ENCODE measurements at places on chromosomes 1 and 21.

- no peak for DNase-seq
Observed at GRCh38 chr1:56092684-56093570, 486.4 kb downstream of the PLPP3 start.

DNA sequence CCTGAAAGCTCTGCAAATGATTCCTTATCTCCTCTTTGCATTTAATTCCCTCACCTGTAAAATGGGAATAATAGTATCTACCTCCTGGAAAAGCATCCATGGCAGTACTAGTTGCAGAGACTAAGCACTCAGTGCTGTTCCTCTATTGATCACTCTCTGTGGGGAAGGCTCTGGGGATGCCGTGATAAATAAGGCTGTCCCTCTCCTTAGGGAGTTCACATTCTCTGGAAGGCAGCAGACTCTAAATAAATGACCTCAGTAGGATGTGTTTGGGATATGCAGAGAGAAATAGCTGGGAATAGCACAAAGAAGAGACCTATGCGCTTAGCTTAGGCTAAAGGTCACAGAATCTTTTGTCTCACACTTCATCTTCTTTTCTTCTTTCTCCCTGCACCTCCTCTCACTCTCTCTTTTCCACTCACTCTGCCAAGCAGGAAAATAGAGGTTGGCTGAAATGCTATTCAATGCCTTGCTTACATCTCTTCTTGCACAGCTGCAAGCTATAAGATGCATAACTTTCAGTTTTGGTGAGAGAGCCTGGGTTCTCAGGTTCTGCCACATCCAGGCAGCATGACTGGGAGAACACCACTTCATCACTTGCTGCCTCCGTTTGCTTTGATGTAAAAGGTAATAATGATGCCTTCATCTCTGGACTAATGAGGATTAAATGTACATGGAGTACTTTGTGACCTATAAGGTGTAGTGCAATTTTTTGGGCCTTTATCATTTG, 101.5 kb downstream of the LMX1A start:
- no peak for DNase-seq

- peak; percentile 85 for DNase-seq
Observed at GRCh38 chr21:31580866-31581276, 78.6 kb upstream of the SOD1 start.

- no peak for DNase-seq
Observed at GRCh38 chr1:207910591-207911354, at the start of gene CD34. Gene CD34, minus strand, starts transcription at chr1:207911125. Its CDS starts 45 bp downstream, at chr1:207911080.

GRCh38 chr1:10059342-10059718, 26.6 kb downstream of the UBE4B start:
- DNase-seq: no peak

GRCh38 chr1:115665319-115666096, 23.7 kb downstream of the VANGL1 start:
- DNase-seq: no peak

DNA sequence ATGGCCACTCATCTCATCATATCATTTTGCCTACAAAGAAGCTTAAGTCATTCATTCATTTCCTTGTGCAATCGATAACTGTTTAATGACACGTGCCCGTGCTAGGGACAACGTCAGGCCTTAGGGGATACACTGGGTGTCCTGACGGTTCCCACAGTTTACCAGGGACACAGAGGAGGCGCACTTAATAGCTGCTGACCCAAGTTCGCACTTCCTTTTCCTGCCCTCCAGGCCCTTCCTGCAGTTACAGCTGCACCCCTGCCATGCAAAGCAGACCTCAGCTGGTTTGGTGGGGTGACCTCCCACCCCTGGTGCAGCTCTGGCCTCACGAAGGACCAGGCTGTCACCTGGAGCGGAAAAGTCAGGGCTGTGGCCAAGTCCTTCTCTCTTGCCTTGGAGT, 4.2 kb downstream of the SPATA21 start:
- DNase-seq: no peak

DNA sequence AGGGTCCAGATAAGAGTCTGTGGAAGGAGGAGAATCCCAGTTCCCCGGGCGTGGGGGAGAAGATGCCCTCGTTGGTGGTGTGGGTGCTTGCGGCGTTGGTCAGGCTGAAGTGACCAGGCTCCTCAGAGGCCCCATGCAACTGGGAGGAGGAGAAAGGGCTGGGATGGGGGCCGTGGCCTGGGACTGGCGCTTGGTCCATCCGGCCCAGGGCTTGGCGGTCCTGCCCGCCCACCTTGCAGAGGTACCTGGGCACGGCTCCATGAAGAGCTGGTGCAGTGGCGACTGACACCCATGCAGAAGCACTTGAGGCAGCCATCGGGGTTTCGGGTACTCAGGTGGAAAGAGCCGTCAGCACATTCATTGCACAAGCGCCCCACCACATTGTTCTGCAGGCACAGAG, 60.8 kb downstream of the HSPG2 start:
- no peak for DNase-seq

DNA sequence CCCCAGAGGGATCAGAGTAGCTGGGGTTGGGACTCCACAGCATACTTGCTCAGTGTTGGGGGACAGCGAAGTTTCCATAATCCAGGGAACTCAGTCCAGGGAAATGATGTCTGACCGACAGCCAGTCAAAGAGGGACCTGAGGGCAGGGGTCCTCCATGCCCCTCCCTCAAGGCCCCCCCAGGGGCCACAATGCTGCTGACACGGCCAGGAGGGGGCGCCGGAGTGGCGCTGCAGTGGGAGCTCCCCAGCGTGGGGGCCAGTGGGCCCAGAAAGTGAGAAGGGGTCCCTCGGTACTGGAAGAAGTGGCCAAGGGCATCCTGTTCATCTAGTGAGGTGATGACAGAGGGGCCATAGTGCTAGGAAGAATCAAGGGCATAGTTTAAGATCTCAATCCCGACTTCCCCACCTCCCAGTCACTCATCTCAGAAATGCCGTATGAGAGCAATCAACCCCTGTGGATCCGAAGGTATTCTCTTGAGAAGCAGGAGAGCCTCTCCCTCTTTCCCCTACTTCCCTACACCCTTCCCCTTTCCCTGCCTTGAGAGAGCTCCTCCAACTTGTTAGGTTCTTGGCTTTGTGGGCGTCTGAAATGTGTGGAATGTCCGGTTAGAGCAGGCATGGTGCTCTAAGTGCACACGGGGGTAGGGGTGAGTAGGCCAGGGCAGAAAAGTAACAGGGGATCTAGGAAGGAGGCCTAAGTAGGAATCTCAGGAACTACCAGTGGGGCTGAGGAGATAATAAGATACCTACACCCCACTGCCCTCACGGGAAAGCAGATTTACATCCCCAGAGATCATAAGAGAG, 4.1 kb downstream of the NUDT17 start:
- DNase-seq: peak; percentile 41

DNA sequence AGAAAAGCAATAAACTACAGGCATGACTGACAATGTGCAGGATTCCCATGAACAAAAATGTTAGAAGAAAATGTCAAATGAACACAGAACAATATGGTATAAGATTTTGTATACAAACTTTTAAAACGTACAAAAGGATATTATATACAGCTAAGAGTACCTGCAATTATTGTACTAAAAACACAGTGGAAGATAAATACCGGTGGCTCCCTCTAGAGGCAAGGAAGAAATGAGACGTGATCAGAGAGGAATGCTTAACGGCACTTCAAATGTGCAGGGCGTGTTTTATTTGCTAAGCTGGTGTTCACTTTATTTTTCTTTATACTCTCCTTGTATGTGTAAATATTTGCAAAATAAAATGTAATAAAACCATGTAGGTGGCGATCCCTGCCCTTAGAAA, 191.8 kb upstream of the SAMSN1 start:
- peak; percentile 73 for DNase-seq

GRCh38 chr1:103459346-103459745, 66.2 kb upstream of the RNPC3 start:
- DNase-seq: peak; percentile 85

DNA sequence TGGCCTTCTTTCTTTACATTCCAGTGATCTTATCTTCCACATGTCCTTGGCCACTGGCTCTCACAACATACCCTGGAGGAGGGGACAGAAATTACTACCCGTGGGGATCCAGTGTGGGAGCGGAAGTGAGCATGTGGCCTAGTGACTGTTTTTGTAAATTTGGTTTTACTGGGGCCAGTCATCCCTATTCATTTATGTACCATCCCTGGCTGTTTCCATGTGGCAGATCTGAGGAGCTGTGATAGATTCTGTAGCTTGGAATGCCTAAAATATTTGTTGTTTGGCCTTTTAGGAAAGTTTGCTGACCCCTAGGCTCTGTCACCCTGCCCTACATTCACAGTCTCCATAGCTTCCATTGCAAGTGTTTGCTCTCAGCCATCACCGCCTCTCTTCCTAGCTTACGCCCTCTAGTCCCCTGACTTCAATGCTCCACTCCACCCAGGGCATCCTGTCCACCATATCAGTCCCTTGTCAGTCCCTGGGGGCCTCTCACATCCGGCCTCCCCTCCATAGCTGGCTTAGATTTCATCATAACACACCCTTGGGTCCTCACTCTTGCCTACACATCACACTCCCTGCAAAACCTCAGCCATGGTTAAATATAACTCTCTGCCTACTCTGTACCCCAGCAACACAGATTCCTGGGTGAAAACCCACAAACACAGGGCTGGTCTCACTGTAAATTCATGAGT, 25.8 kb downstream of the DHCR24 start:
- DNase-seq: no peak

- no peak for DNase-seq
Observed at GRCh38 chr1:116871779-116872146, 38.0 kb upstream of the PTGFRN start.

DNA sequence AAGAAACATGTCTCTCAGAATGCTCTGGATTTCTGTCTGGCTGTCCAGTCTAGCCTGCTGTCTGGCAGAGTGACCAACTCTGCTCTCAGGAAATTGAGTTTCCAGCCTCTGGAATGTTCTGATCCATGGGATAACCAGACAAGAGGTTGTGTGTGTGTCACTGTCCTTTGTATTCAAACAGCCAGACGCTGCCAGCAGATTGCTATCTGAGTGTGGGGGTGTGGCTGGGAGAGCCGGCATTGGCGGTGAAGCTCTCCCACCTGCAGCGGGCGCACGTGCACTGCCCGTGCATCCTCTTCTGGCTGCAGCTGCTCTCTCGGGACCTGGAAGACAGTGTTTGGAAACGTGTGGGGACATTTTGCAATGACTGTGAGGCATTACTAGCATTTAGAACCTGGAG, 26.1 kb downstream of the PKP1 start:
- peak; percentile 36 for DNase-seq

DNA sequence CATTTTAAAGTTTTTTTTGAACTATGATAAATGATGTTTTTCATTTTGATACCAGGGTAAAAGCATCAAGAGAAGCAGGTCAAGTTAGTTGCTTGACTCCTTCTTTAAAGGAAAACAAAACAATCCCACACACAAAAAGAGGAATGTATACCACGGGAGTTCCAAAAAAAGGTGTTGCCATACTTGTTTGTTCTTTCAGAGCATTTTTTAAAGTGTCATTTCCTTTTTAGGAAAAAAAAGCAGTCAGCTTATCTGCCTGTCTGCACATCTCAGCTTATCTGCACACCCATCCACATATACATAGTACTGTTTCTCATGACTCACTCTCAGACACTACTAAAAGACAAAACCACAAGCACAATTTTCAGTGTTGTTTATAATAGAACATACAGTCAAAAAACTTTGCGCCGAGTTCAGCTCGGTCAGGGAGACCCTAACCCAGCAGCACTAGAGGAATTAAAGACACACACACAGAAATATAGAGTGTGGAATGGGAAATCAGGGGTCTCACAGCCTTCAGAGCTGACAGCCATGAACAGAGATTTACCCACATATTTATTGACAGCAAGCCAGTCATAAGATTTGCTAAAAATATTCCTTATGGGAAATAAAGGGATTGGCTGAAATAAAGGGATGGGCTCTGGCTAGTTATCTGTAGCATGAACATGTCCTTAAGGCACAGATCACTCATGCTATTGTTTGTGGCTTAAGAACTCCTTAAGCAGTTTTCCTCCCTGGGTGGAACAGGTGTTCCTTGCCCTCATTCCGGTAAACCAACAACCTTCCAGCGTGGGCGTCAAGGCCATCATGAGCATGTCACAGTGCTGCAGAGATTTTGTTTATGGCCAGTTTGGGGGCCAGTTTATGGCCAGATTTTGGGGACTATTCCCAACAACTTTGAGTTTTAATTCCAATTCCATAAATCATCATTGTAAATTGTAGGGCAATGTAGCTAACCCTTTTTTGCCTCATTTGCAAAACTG, 11.4 kb upstream of the MNDA start:
- no peak for DNase-seq
